ENCODE measurements at places on chromosomes 1 and 21.

DNA sequence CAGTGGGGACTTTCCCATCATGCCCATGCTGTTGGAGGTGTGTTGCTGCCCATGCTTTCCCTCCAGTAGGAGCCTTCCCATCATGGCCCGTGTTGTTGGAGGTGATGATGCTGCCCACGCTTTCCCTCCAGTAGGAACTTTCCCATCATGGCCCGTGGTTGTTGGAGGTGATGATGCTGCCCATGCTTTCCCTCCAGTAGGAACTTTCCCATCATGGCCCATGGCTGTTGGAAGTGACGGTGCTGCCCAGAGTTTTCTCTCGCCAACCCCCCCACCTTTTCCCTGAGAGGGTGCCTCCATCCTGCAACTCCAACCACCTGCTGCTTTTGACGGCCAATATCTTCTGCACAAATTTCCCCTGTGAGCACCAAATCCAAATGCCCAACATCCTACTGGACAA is 205.7 kb downstream of the TOMM20 start:
- DNase-seq: no peak

- no peak for DNase-seq
Observed at GRCh38 chr1:191886977-191887376, 271.3 kb upstream of the RGS18 start.

GRCh38 chr1:218502383-218502782 is 157.2 kb downstream of the TGFB2 start:
- no peak for DNase-seq

GRCh38 chr1:18575620-18576019 is 55.0 kb upstream of the PAX7 start:
- DNase-seq: no peak

GRCh38 chr1:27538793-27539192 is 48.8 kb upstream of the WASF2 start:
- DNase-seq: no peak

- no peak for DNase-seq
Observed at GRCh38 chr1:166875302-166875733, 746 bp downstream of the TADA1 start.

- no peak for DNase-seq
Observed at GRCh38 chr1:17565461-17566252, 26.2 kb downstream of the ARHGEF10L start.

DNA sequence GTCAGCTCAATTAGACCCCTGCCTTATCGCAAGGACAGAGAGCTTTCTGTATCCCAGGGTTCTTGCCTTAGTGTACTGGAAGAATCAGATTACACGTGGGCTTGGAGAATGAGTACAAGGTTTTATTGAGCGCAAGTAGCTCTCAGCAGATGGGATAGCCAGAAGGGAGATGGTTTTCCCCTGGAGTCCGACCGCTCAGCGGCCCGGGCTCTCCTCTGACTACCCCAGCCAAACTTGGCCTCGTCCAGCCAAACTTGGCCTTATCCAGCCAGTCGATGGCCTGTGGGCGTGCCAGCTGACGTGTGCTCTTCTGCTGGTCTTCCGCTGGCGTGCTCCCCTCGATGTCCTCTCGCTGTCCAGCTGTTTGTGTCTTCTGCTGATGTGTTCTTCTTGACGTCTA is 136.9 kb downstream of the SYT14 start:
- no peak for DNase-seq

GRCh38 chr1:218249338-218250140 is 35.6 kb upstream of the RRP15 start:
- DNase-seq: no peak

DNA sequence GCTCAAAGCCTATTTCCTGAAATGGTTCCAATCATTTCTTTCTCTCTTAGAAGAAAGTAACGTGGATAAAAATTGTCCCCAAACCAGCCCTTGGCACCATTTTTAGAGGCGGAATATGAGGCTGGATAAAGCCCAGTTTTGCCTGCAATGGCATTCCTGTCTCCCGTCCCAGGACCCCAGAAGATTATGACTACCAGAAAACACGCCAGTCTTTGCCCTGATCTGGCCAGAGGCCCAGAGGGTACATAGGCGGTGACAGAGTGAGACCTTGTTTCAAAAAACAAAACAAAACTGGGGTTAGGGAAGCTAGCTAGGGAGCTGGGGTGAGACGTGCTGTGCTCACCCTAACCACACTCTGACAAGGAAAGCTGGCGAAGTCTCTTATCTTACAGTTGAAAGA is at the start of gene AADACL4:
TSS of gene AADACL4 (plus strand) at position 301 of the 400 bp plus-strand sequence. CDS start 462 bp downstream, outside the sequence.
- DNase-seq: no peak

- no peak for DNase-seq
Observed at GRCh38 chr1:23867542-23867894, 572 bp downstream of the FUCA1 start.

GRCh38 chr1:24505816-24506215 is 3.2 kb downstream of the RCAN3 start:
- DNase-seq: no peak

- DNase-seq: no peak
Observed at GRCh38 chr1:155898888-155899287, 12.3 kb downstream of the RIT1 start.

DNA sequence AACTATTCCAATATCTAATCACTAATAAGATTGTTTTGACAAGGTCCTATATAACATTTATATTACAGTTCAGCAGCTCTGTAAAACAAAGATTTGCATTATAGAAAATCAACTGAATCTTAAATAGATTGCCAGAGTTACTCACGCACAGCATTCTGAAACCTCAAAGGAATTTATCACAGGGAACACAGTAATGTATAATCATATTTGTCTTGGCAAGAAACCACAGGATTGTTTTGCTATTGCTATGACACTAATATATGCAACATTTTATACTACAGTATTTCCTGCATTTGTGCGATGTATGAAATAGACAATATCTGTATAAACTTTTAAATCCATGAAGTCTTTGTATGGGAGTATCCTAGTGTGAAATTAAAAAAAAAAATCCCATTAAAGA is 101.4 kb downstream of the PLPPR5 start:
- DNase-seq: no peak

DNA sequence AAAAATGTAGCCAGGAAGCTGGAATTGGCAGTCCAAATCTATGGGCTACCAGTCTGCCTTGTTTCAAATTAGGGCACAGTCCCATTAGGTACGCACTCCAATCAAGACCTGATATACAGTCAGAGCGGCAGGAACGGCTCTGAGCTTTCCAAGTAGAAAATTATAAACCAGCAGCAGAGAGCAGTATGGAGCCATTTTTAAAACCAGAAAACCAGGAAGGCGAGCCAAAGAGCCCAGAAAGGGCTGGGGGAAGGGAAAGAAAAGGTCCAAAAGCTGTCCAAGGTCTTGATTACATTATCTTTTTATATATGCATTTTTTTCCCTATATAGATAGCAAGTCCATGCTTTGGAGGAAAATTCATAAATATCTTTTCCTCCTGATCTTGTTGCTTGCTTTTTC is 719.0 kb downstream of the RWDD3 start:
- no peak for DNase-seq

Data from esophagus squamous epithelium (tissue), 5 donors.